Hematopoietic multipotent progenitor cell (in vitro differentiated cells): ENCODE measurements at places on chromosomes 3 and 15.

DNA sequence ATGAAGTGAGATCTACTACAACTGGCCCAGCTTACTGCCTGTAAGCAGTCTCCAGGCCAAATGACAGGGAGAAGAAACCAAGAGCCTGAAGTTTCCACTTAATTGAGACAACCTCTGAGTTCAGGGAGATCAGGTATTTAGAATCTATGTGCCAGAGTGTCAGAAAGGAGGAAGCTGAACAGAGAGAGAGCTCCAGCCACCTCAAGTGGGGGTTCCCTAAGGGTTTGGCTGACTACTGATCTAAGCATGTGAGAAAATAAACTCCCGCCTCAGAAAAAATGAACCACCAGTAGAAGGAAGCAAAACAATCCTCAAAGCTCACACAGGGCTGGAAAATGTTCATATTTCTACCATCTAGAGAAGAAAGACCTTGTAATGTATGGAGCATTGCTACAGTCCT lies 25.0 kb downstream of the ADAM10 start:
- no peak for DNase-seq

- no peak for DNase-seq
Measured at GRCh38 chr15:72509484-72509883, 35.4 kb downstream of the ARIH1 start.

- no peak for DNase-seq
Measured at GRCh38 chr3:111954228-111954990, 24.4 kb upstream of the ABHD10 start.

DNA sequence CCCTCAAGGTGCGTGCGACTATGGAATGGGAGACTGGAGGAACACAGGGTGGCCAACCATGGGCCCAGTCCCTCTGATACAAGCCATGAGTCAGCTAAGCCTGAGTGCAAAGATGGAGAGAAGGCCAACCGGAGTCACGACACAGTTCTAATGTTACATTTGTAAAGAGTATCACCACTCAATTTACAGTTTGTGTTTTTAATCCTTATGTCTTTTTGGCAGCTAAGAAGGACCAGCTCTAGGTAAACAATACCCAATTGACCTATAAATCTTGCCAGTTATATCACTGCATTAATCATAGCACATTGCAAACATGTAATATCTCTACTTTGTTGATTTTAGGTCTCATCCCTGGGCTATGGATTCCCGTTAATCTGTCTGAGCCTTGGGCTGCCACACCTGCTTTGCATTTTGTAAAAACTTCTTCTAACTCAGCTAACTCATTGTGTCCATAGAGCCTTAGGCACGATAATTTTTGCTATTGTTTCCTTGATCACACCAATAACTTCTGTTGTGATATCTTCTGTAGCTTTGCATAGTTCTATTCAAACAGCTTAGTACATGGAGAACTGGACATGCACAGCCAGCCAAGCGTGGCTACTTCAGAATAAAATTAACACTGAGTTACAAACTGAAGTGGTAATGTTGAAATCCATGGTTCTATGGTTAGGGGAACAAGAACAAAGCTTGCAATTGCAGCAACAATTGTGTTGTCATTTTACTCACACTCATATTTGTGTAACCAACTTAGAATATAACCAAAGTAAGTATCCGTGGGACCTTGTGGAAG lies 50.3 kb downstream of the LSM3 start:
- DNase-seq: no peak

- DNase-seq: no peak
Measured at GRCh38 chr3:51500632-51501131, 867 bp upstream of the DCAF1 start.

- no peak for DNase-seq
Measured at GRCh38 chr15:101252836-101253235, 988 bp upstream of the CHSY1 start.

DNA sequence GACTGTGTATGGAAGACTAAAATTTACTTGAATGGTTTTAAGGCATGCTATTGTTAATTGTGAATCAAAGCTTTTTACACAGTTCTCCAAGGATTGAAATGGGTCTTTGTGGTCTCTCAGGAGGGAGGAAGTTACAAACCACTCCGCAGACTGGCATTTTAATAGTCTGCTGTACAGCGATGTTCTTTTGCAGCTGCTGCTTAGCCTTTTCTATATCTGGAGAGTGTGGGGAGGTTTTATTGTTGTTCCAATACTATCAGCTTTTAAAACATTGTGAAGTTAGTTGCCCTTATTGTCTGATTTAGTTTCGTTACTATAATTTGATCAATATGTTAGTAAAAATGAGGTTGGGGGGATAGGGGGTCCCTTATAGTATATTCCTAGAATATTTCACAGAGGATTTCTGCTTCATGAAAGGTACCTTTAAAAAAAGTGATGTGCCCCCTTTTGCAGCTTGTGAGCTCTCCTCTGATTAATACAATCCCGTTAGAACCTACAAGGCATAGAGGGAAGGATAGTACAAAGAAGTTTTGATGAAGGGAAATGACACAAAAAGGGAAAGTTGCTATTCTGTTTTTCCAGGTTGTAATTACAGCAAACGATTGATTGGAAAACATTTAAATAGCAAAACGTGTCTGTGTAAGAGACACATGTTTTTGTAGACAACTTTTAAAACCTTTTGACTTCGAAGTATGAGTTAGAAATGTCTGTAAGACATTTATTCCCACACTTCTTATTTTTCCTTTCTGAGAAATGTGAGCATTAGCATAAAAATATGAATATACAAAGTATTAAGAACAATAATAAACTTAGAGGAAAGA lies 158.3 kb upstream of the CGNL1 start:
- peak; percentile 38 for DNase-seq
